T47D (cell line): ENCODE measurements at places on chromosomes 12 and 14.

GRCh38 chr12:41205070-41205709, 17.1 kb downstream of the PDZRN4 start:
- DNase-seq, result peak; percentile 6

DNA sequence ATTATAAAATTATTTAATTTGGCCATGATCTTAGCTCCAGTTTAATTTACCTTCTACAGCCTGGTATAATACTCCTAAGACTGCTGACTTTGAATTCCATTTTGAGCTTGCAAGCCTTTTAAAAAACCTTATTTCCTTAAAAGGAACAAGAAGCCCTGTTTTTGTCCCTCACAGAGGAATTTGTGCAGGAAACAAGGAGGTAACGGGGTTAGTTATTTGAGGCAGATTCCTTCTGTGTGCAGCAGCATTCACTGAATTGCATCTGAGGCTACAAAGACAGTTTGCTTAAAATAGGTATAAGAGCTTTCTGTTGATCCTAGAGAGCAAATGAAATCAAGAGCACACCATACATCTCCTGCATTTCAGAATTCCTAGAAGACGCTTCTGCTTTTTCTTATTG, 403.3 kb upstream of the PRICKLE1 start:
- no peak for DNase-seq

DNA sequence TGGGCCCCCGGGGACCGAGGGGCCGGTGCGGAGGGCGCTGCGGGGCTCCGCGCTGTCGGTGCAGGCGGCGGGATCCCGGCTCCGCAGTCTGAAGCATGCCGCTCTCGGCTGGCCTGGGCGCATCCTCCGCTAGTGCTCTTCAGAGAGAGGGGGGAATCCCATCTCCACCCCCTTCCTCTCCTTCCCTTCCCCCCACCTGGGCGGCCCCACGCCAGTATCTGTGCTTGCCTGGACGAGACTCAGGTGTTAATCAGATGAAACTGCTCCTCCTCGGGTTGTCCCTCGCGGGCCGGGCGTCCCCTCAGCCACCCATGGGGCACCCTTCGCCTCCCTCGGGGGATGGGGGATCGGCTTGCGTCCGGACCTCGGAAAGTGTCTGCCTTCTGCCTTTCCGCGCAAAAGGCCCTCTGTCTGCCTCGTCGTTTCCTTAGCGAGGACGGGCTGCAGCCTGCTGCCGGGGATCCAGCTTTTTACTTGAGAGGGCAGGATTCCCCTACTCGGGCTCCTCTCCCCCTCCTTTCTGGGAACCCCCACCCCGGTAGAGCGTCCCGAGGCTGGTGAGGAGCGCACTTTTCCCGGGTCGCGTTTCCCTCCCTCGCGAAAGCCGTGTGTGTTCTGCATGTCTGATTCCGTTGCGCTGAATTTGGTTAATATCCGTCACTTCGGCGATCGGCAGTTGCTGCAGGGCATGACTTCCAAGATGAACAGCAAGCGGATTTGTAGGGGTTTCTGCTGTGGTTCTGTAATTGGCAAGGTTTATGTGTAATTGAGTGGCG, 1.1 kb downstream of the GPHN start:
- DNase-seq, result peak; percentile 16

GRCh38 chr14:23763394-23763793, 127.2 kb downstream of the DHRS2 start:
- DNase-seq, result no peak

- DNase-seq, result no peak
Observed at GRCh38 chr14:80705241-80705980, 236.1 kb downstream of the CEP128 start.

DNA sequence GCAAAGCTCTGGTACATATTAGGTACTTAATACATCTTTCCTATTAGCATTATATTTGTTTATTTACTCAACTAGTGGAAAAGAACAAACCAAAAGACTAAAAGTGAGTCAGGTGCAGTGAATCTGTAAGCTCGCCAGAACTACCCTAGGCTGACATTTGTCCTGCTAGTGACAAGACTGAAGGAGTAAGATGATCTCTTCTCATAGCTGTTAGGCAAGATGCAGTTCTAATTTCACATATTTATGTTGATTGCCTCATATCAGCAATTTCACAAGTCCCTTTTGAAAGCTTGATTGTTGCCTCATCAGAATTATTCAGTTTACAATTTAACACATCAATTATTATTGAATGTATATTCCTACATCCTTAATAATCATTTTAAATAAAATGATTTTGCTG, 293.0 kb upstream of the NAV3 start:
- DNase-seq, result no peak

GRCh38 chr14:74683406-74683805, 29.5 kb downstream of the AREL1 start:
- DNase-seq, result no peak

- DNase-seq, result no peak
Observed at GRCh38 chr12:68870011-68870410, 62.0 kb downstream of the MDM2 start.

DNA sequence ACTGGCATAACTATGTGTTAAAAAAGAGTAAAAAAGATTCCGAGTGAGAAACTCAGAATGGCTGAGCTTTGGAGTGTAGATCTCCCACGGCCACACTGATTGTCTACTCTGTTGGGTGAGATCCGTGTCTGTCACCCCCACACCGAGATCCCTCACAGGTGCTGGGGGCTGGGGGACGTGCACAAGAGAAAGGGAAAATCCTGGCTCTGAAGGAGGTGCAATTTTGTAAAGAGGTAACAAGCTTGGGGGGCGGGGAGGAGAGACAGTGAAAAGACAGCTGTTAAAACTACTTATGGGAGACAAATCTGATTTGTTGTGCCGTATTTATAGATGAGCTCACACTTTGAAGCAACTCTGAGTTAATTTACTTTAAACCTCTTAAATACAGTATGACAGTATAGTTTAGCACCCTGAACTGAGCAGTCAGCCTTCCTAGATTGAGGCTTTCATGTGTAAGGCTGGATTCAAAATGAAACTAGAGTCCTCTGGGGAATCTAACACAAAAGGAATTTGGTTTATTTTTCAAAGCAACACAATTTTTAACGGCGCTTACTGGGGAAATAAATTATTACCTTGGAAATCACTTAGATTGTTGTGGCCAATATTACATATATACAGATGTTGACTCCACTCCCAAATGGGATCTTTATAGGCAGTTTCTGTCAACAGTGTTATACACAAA, 167.4 kb upstream of the RGS6 start:
- no peak for DNase-seq

DNA sequence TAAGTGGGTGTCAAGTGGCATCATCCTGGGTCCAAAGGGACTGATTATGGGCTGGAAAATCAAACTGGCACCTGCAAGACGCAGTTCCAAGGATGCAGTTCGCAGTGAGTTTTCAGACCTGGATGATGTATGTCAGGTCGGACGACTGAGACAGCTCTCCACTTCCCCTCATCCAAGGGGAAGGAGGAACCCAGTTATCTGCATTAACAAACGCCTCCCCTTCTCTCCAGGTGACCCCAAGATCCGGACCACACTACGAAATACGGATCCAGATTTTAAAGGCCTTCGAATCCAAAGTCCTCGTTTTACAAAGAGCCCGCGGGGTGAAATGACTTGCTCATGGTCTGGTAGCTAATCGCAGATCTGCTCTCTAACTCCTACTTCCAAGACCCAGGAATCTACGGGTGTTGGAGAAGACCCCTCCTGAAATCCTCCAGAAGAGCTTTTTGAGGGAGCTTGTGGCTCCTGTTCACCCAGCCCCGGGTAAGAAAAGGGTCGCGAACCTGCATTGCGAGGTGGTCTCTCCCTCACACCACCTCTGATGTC, 460 bp upstream of the SYNE2 start:
- no peak for DNase-seq

DNA sequence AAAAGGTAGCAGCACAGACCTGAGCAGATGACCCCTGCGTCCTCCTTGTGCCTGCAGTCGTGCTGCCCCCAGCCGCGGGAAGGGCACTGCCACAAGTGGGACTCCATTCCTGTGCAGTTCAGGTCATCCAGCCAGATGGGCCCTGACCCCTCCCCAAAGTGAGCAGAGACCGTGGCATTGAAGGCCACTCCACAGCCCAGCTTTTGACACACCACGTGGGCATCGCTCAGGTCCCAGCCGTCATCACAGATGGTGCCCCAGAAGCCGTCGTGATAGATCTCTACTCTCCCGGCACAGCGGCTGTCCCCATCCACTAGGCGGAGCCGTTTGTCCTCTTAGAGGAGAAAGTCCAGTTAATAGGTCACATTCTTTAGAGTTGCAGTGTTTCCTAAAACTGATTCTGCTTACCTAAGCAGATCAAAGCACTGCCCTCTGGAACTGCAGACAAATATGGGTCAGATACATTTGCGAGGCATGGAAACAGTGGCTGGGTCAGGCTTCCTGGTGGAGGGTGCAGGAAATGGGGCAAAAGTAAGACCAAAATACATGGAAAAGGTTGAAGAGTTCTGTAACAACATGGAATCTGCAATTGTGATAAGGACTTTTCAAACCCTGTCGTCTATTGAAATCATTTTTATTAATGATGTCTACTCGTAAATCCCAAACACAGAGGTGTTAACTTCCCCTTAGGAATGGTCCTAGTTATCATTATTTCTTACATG, 69.4 kb downstream of the CD163L1 start:
- DNase-seq, result no peak

DNA sequence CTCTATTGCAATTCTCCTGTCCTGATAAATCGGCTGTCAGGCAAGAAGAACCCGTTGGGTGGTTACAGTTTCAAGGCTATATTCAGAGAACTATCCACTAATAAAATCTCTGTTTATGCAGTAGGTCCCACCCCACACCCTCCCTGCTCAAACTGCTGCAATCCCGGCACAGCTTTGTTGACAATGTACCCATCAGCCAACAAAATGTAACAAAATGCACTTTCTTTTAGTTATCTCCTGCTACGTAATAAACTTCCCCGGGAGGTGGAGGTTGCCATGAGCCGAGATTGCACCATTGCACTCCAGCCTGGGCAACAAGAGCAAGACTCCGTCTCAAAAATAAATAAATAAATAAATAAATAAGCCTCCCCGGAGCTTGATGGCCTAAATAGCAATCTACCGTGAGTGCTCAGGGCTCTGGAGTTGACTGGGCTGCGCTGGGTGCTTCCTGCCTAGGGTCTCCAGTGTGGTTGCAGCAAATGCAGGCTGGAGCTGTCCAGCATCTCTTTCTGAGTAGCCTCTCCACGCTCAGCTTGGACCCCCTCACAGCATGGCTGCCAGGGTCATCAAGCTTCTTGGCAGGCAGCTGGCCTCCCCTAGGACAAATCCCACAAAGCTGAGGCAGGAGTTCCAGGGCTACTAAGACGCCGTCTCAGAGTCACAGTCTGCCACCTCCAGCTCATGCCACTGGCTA, 43.2 kb upstream of the FBRSL1 start:
- DNase-seq, result no peak

DNA sequence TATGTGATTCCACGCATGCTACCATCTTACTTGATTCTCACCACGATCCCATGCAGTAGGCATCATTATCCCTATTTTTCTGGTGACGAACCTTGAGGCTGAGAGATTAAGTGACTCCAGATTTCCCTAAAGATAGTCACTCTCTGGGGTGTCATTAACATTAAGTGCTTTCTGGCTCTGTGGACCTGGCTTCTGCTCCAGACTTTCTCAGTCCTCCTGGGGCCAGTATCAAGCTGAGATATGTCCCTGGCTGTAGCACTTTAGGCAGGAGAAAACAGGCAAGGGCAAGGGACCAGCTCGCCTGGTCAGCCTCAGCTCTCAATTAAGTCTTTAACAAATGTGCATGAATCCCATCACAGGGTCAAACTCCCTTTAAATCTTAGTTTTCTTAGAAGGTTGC, 38.3 kb upstream of the PRB2 start:
- no peak for DNase-seq

- peak; percentile 71 for DNase-seq
Observed at GRCh38 chr14:39015360-39015961, 87.6 kb downstream of the SEC23A start.

GRCh38 chr12:44227616-44228015, 391.7 kb downstream of the TMEM117 start:
- no peak for DNase-seq

DNA sequence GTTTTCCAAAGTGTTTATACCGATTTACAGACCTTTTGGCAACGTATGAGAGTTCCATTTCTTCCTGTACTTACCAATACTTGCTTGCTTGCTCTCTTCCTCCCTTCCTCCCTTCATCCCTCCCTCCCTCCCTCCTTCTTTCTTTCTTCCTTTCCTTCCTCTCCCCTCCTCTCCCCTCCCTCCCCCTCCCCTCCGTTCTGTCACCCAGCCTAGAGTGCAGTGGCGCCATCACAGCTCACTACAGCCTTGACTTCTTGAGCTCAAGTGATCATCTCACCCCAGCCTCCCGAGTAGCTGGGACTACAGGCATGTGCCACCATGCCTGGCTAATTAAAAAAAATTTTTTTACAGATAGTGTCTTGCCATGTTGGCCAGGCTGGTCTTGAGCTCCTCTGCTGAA, 40.4 kb downstream of the DIP2B start:
- DNase-seq, result no peak

- no peak for DNase-seq
Observed at GRCh38 chr12:108576660-108577234, 14.4 kb downstream of the ISCU start.

GRCh38 chr14:92985521-92985920, 62.6 kb downstream of the CHGA start:
- no peak for DNase-seq

DNA sequence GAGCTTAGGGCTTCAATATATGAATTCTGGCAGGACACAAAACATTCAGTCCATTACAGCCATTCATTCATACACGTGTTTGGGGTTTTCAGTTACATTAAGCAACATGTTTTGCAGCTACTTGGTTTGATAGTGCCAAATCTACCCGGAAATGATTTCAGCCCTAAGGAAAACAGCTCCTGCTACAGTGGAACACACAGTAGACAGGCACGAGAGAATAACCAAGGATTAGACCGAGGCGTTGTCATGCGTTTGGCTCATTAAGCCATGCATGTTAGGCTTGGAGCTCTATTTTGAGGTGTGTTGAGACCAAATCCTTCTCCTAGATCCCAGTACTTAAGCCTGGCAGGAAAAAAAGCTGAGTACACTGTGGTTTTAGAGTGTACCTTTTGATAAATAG, 177.4 kb downstream of the PRKCH start:
- no peak for DNase-seq

GRCh38 chr14:80385336-80385735, 174.0 kb upstream of the DIO2 start:
- peak; percentile 21 for DNase-seq

DNA sequence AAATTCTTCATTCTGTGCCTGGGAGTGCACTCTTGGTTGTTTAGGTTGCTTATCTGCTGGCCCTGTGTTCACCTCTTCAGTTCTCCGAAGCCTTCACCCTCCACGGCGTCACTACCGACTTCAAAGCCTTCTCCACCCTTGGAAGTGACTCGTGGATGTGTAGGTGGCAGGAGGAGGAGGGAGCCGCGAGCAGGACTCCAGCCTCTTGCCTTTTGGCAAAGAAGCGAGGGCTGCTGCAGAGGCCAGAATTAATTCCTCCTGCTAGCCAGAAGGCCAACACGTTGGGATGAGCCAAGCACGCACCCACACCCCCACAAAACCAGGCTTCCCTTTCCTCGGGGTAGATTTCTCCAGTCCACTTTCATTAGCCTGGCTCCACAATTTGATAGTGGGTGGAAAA, 86.5 kb downstream of the TBX5 start:
- no peak for DNase-seq

GRCh38 chr14:36066636-36067035, 109.9 kb downstream of the PTCSC3 start:
- no peak for DNase-seq
